ENCODE measurements at places on chromosomes 6 and 20.

DNA sequence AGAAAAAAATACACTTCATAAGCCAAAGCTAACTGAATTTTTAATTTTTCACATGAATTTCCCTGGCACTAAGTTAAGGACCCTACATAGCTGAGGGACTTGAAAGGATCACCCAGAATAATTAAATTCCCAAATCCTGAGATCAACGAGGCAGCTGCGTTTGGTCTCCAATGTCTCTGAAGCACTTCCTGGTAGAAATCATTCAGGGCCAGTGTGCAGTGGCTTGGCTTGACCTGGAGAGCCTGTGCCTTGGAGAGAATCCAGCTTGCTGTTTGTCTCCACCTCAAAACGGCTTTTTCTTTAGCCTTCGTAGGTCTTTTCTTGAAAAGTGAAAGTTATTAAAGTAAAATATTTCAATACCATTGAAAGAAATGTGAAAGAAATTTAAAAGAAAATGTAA, 92.4 kb downstream of the SMOC2 start:
- no peak for DNase-seq

GRCh38 chr20:11844691-11845090, 73.0 kb upstream of the BTBD3 start:
- no peak for DNase-seq

GRCh38 chr6:35065441-35065800, 75.7 kb downstream of the TCP11 start:
- DNase-seq = no peak

- DNase-seq = no peak
Observed at GRCh38 chr20:48169650-48170225, 384.5 kb upstream of the SULF2 start.

GRCh38 chr6:131949909-131950766, 1.0 kb downstream of the CCN2 start:
- peak; percentile 93 for DNase-seq

DNA sequence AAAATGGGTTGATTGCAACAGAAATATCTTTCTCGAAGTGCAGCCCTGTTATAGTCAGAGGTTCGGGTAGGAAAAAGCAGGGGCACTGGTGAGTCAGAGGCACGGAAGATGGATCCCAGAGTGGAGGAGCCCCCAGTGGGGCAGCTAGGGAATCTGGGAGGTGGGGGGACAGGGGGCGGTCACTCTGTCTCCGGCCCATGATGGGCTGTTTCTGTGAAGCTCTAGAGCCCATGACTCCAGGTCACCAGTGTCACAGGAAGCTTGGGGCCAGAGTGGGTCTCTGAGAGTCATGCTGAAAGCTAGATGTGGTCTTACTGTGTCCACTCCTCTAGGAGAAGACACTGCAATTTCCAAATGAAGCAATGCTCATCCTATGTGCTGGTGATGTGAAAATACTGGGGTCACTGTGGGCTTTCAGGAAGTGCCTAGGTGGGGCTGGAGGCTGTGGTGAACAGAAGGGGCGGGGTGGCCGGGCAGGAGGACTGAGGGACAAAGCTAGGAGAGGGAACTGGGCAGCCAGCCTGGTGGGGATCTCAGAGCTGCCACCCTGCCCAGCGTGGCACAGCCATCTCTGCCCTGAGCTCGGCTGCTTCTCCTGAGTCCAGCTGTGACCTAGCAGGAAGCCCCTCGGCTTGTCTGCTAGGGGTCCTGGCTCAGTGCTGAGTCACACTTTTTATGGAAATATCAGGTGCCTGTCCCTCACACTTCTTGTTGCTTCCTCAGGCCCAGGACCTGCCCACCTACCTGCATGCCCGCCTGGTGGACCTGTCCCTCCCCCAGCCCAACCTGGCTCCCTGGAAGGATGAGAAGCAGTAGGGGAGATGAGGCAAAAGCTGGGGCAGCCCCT, 54.2 kb downstream of the IRF4 start:
- no peak for DNase-seq

GRCh38 chr20:14449323-14449722, 111.9 kb upstream of the FLRT3 start:
- DNase-seq = no peak

Data from fibroblast of the conjunctiva (primary cell).